ENCODE measurements at places on chromosomes 4 and X.

DNA sequence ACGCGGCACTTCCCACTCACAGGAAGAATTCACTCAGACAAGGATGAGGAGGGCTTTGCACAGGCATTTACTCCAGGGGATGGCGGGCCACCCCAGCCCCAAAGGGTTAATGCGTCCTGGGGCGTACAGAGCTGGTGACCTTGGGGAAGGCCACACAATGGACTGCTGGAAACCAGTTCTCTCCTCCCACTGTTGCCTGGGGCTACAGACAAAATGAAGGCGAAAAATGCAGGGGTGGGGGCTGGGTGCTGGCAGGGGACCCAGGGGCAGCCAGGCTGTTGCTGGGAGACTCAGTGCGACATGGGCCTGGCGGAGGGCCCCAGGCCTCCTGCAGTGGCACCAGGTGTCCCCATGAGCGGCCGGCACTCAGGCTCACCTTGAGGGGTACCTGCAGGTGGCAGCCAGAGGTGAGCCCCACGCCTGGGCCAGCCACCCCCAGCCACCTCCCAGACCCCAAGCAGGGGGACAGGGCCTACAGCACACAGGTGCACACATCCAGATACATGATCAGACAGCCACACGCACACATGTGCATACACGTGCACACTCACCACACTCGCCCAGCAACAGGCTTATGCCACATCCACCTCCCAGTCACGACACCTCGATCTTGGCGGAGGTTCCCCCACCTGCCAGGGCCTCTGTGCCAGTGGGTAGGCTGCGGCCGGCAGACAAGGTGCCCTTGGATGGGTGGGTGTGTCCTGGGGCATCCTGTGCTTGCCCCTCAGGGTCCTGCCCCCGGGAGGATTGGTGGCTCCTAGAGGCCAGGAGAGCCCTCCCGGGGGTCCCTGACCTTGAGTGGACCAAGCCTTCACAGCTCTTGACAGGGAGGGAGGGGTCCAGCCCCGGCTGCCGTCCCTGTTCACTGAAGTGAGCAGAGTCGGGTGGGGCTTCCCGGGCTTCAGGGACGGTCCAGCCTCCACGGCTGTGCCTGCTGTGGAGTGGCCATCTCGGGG is 13.1 kb downstream of the NAT8L start:
- DNase-seq: no peak

- no peak for DNase-seq
These were observed 6.1 kb downstream of the CXCR3 start for GRCh38 chrX:71612256-71612655.

DNA sequence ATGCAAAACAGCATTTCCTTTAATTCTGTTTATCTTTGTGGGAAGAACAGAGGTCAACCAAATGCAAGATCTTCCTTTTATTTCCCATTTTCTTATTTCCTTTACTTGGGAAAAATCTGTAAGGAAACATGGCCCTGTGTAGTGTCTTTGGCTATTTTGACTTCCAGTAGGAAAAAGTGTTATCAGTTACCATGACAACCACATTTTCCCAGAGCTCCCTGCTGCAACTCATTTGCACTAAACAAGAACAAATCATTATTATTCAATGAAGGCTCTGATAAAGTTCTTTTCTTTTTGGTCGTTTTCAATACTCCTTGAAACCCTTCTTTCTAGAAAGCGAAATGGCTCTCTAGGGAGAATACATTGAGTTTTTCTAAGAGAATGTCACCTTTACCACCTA is 117.2 kb upstream of the DDX53 start:
- DNase-seq: no peak

- DNase-seq: no peak
These were observed 3.7 kb upstream of the FAT1 start for GRCh38 chr4:186727169-186727976.

DNA sequence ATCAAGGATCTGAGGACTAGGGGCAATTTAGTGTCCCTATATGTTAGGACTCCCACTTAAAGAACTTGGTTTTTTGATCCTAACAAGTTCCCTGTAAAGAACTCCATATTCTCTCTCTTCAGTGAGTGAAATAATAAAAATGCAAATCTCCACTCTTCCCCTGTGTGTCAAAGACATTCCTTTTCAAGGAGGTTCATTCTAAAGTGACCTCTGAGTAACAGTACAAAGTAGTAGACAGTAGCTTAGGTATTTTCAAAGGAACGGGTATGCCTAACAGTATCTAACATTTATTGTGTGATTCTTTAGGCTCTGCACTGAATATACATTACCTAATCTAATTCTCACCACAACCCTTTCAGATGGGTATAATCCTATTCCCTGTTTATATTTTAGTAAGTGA is 58.4 kb upstream of the SCOC start:
- no peak for DNase-seq

GRCh38 chr4:1810765-1811164 is 17.7 kb downstream of the FGFR3 start:
- DNase-seq: no peak

GRCh38 chr4:145868637-145869409 is 69.8 kb downstream of the ZNF827 start:
- DNase-seq: no peak

- no peak for DNase-seq
These were observed 54.2 kb downstream of the ATXN3L start for GRCh38 chrX:13265549-13266132.

- DNase-seq: no peak
These were observed 189.7 kb downstream of the PDGFC start for GRCh38 chr4:156781852-156782251.

GRCh38 chr4:58507079-58507478 is 1396.9 kb upstream of the IGFBP7 start:
- no peak for DNase-seq
